Stimulated activated CD4-positive, alpha-beta T cell treated with anti-CD3 and anti-CD28 coated beads, Interleukin-15, amount 100 ng/mL, for 1 hour (primary cell): ENCODE measurements at places on chromosomes 16 and 17.

DNA sequence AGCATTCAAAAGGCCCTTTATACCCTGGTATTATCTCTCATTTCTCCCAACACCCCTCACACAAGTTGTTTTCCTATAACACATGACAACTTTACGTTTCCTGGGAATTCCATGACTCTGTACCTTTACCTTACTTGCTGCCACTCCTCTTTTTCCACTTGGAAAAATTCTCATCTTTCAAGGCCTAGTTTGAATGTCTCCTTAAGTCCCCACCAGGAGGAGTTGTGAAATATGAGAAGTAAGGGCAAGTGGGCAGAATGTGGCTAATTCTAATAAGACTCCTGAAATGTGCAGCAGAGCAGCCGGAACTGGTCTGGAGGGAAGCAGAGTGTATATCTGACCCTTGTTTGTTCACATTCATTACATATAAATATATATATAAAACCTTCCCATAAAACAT, 39.7 kb downstream of the BRCA1 start:
- DNase-seq: no peak

GRCh38 chr16:82886146-82886545, 259.4 kb downstream of the CDH13 start:
- DNase-seq: no peak

GRCh38 chr17:10172241-10172741, 26.1 kb downstream of the GAS7 start:
- DNase-seq: no peak

GRCh38 chr17:65656390-65657250, 95.2 kb upstream of the AXIN2 start:
- peak; percentile 8 for DNase-seq

- no peak for DNase-seq
These were observed 8.4 kb downstream of the TMEM95 start for GRCh38 chr17:7363311-7363710.

- no peak for DNase-seq
These were observed 16.9 kb downstream of the DOC2B start for GRCh38 chr17:164303-165235.

GRCh38 chr16:68217506-68217905, 18.4 kb downstream of the ESRP2 start:
- no peak for DNase-seq
